Activated naive CD8-positive, alpha-beta T cell treated with anti-CD3 and anti-CD28 coated beads for 36 hours (primary cell): ENCODE measurements at places on chromosomes 1 and 21. TPM values are rescaled to one million over a fixed set of nuclear protein-coding genes. Genes with fewer than 3 reads are reported as not detected.

DNA sequence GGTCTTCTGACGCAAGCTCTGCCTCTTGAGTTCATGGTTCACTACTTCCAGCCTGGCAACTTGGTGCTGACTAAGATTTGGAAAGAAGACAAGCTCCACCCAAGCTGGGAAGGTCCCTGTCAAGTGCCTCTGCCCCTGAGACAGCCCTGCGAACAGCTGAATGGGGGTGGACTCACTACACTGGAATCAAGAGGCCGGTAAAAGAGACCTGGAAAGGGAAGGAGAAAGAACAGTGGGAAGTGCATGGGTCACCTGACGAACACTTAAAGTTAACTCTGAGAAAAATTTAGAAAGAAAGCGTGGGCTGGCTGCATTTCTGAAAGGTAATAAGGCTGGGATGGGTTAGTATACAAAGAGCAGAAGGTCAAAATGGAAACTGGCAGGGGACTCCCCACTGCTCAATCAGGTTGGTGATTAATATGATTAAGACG, 26.1 kb upstream of the ZNF496 start:
- no peak for DNase-seq
- H3K4me1 ChIP-seq = peaks cover 9% of the 10 kb centered on the region
- no peak overlapping the region for H3K4me3 ChIP-seq
- H3K27ac ChIP-seq = no peak overlapping the region

- peaks cover 4% of the 10 kb centered on the region for H3K27me3 ChIP-seq
- H3K4me3 ChIP-seq = no peak overlapping the region
- no peaks in the 10 kb centered on the region for H3K4me1 ChIP-seq
- H3K36me3 ChIP-seq = no peaks in the 10 kb centered on the region
Measured at GRCh38 chr1:110426854-110427253, 19.4 kb upstream of the LAMTOR5 start.

DNA sequence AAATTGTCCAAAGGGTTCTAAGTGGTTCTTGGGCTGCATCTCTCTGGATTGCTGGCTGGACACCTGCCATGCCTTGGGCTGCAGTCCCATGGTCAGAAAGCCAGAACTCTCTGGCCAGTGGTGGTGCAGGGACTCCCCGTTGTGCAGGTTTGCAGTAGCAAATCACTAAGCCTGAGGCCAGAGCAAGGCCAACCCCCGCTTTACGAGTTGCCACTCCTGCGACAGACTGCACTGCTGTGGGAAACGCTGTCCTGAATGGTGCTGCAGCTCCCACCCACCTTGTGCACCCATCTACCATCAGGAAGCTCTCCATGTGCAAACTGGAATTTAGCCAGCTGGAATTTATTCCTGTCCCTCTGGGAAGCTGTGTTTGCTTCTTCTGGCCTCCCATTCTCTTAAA, 45.7 kb downstream of the LHX4 start:
- no peak for DNase-seq
- H3K27me3 ChIP-seq = no peaks in the 10 kb centered on the region
- no peak overlapping the region for H3K27ac ChIP-seq
- peaks cover 15% of the 10 kb centered on the region for H3K36me3 ChIP-seq

GRCh38 chr1:100616121-100616621, 78.2 kb downstream of the GPR88 start:
- no peaks in the 10 kb centered on the region for H3K36me3 ChIP-seq
- no peak overlapping the region for H3K4me3 ChIP-seq
- peaks cover 19% of the 10 kb centered on the region for H3K4me1 ChIP-seq
- no peaks in the 10 kb centered on the region for H3K27me3 ChIP-seq
- DNase-seq = no peak

- peak overlapping the region; percentile 96 for H3K4me3 ChIP-seq
- peak; percentile 37 for DNase-seq
- peak overlapping the region; percentile 79 for H3K27ac ChIP-seq
Measured at GRCh38 chr1:9822897-9823692, 670 bp downstream of the CLSTN1 start.

ATP1B1 gene
- 3.3 TPM for total RNA-seq

GRCh38 chr1:229271448-229272159, 693 bp downstream of the RAB4A start:
- H3K27me3 ChIP-seq = no peaks in the 10 kb centered on the region
- H3K4me1 ChIP-seq = peaks cover 23% of the 10 kb centered on the region
- H3K4me3 ChIP-seq = peak overlapping the region; percentile 92
- peaks cover 10% of the 10 kb centered on the region for H3K36me3 ChIP-seq

- H3K27me3 ChIP-seq = no peaks in the 10 kb centered on the region
- H3K36me3 ChIP-seq = peaks cover 4% of the 10 kb centered on the region
- H3K4me3 ChIP-seq = no peak overlapping the region
- no peaks in the 10 kb centered on the region for H3K4me1 ChIP-seq
- H3K27ac ChIP-seq = no peak overlapping the region
Measured at GRCh38 chr1:39473324-39473723, 18.1 kb upstream of the BMP8A start.

DNA sequence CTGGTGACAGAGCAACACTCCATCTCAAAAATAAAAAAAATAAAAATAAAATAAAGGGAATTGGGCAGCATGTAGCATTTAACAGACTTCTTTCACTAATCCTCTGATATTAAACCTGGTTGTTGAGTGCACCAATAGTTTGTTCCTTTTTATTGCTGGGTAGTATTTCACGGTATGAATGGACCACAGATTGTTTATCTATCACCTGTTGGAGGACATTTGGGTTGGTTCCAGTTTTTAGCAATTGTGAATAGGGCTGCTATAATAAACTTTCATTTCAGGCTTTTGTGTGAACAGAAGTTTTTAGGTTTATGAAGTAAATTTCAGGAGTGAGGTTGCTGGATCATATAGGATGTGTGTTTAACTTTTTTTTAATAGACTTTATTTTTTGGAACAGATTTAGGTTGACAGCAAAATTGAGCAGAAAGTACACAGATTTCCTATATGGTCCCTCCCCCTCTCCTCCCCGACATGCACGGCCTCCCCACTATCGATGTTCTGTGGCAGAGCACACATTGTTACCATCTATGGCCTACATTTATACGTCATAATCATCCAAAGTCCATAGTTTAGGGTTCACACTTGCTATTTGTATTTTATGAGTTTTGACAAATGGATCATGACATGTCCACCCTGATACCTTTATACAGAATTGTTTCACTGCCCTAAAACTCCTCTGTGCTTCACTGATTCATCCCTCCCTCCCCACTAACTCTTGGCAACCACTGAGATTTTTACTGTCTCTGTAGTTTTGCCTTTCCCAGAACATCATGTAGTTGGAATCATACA, 66.1 kb upstream of the TMPRSS2 start:
- H3K27ac ChIP-seq = no peak overlapping the region
- H3K4me3 ChIP-seq = no peak overlapping the region
- no peaks in the 10 kb centered on the region for H3K4me1 ChIP-seq
- H3K27me3 ChIP-seq = peaks cover 8% of the 10 kb centered on the region

GRCh38 chr1:194442901-194443575, 1256.6 kb upstream of the B3GALT2 start:
- peaks cover 3% of the 10 kb centered on the region for H3K4me1 ChIP-seq
- H3K36me3 ChIP-seq = no peaks in the 10 kb centered on the region
- no peak overlapping the region for H3K27ac ChIP-seq
- H3K4me3 ChIP-seq = no peak overlapping the region

- H3K27me3 ChIP-seq = peaks cover 5% of the 10 kb centered on the region
- no peak overlapping the region for H3K4me3 ChIP-seq
- H3K27ac ChIP-seq = no peak overlapping the region
- DNase-seq = no peak
- no peaks in the 10 kb centered on the region for H3K4me1 ChIP-seq
Measured at GRCh38 chr21:28229814-28230213, 762.9 kb downstream of the LTN1 start.

GRCh38 chr1:27300341-27301051, 21.5 kb upstream of the TMEM222 start:
- H3K4me3 ChIP-seq = no peak overlapping the region
- H3K27me3 ChIP-seq = no peaks in the 10 kb centered on the region
- H3K27ac ChIP-seq = no peak overlapping the region
- no peaks in the 10 kb centered on the region for H3K4me1 ChIP-seq
- DNase-seq = peak; percentile 76

OR2G6 gene
- total RNA-seq = not detected

GRCh38 chr1:38587766-38588165, 271.8 kb downstream of the RRAGC start:
- H3K4me3 ChIP-seq = no peak overlapping the region
- H3K27me3 ChIP-seq = peaks cover 16% of the 10 kb centered on the region
- no peak for DNase-seq
- H3K27ac ChIP-seq = no peak overlapping the region

GRCh38 chr1:156851779-156852417, 7.0 kb downstream of the INSRR start:
- no peak for DNase-seq
- H3K4me1 ChIP-seq = peaks cover 12% of the 10 kb centered on the region
- H3K36me3 ChIP-seq = no peaks in the 10 kb centered on the region
- H3K4me3 ChIP-seq = no peak overlapping the region
- H3K27ac ChIP-seq = no peak overlapping the region

PADI2 gene
- total RNA-seq = 0.06 TPM

DNA sequence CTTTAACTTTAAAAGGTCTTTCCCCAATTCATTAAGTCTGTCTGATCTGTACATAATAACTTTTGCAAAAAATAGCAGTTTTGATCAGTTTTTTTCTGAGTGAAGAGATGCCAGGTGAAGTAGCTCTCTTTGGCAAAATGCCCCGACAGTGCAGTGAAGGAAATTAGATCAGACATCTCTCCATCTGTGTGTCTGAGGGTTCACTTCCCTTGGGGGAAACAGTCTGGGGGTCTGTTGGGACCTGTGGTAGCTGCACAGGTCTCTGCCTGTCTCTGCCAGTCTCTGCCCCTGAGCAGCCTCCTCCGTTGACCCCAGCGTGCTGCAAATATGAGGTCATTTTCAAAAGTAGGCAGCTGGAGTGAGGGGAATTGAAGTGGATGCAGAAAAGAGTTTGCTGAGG, 54.5 kb downstream of the TBCE start:
- H3K27ac ChIP-seq = no peak overlapping the region
- H3K36me3 ChIP-seq = peaks cover 2% of the 10 kb centered on the region

DNA sequence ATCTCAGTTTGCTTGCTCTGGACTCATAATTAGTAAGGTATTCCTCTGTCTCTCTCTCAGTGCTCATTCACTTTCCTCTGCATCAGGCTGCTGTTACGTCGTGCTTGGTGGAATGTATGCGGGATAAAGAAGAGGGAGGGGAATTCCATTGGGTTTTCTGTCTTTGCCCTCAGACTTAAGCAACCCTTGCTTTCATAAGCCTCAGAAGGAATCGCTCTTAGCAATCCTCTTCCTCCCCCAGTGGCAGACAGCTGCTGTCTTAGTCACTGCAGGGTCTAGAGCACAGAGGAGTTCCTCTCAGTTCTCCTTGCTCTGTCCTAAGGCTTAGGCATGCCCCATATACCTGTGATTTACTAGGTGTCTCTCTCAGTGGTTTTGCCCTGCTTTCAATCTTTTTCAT, 19.1 kb upstream of the NTMT2 start:
- H3K4me1 ChIP-seq = peaks cover 2% of the 10 kb centered on the region
- no peak overlapping the region for H3K4me3 ChIP-seq
- H3K36me3 ChIP-seq = no peaks in the 10 kb centered on the region

DNA sequence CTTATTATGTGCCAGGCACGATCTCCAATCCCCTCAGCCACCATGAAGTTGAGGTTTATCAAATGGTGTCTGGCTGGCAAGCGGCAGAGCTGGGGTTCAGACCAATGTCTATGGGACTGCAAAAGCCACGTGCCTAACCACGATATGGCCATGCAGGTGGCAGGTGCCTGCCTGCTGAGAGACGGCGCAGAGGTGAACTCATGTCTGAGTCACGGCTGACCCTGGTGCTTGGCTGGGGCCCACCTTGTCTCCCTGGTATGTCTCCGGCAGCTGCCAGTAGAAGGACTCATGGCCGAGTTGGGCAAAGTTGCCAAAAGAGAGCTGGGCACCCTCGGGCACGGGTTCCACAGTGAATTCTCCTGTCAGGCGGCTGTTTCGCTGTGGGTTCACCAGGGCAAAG, 59.9 kb downstream of the LDLRAD2 start:
- no peaks in the 10 kb centered on the region for H3K27me3 ChIP-seq
- DNase-seq = no peak
- peak overlapping the region; percentile 16 for H3K27ac ChIP-seq
- no peak overlapping the region for H3K4me3 ChIP-seq
- peaks cover 3% of the 10 kb centered on the region for H3K4me1 ChIP-seq

- H3K4me1 ChIP-seq = no peaks in the 10 kb centered on the region
- no peak overlapping the region for H3K4me3 ChIP-seq
- DNase-seq = no peak
- no peaks in the 10 kb centered on the region for H3K27me3 ChIP-seq
- no peaks in the 10 kb centered on the region for H3K36me3 ChIP-seq
Measured at GRCh38 chr1:76727520-76727919, 139.8 kb upstream of the ST6GALNAC5 start.

GRCh38 chr1:67856921-67857320, 23.7 kb upstream of the GNG12 start:
- peaks cover 19% of the 10 kb centered on the region for H3K27me3 ChIP-seq
- no peak for DNase-seq
- no peak overlapping the region for H3K27ac ChIP-seq
- H3K4me3 ChIP-seq = no peak overlapping the region
- no peaks in the 10 kb centered on the region for H3K36me3 ChIP-seq

DNA sequence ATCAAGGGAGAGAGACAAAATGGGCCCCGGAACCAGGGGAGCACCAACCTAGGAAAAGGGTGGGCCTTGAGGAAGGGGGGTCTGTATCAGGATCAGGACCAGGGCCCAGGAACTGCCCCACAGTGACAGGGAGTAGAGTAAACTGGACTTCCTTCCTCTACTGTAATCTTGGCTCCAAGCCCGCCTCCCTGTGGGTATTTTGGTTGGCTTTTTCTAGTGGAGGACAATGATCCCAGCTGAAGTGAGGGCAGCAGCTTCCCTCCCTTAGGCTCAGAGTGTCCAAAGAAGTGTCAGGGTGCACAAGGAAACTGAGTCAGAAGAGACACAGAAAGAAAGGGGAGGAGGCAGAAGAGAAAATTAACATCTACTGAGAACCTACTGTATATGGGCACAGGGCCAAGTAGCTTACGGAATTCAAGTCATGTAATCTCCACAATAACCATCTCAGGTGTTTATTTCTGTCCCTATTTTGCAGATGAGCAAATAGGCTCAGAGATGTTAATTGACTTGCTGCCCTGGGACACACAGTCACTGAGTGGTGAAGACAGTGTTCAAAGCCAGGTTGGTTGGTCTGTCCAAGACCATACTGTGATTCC, 4.8 kb downstream of the UBQLN4 start:
- peaks cover 13% of the 10 kb centered on the region for H3K4me1 ChIP-seq
- no peak for DNase-seq
- no peaks in the 10 kb centered on the region for H3K27me3 ChIP-seq
- H3K4me3 ChIP-seq = no peak overlapping the region
- H3K27ac ChIP-seq = no peak overlapping the region
- peaks cover 6% of the 10 kb centered on the region for H3K36me3 ChIP-seq
